ENCODE measurements at places on chromosomes 1 and 21.

- no peak for DNase-seq
Observed at GRCh38 chr1:21325231-21325718, 35.0 kb upstream of the ECE1 start.

DNA sequence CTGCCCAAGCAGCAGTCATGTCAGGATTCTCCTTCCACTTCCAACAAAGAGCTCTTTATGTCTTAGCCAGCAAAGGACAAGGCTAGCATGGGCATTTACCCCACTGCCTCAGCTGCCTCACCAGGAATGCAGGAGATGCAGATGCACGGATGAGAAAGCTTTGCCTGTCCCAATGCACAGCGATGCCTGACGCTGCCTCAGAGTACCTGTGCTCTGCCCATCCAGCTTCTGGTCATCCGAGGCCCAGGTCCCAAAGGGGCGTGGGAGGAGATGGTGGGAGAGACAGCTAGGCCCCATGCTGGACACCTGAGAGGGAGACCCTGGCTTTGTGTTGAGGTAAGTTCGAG, 59.0 kb downstream of the IRF2BP2 start:
- no peak for DNase-seq

DNA sequence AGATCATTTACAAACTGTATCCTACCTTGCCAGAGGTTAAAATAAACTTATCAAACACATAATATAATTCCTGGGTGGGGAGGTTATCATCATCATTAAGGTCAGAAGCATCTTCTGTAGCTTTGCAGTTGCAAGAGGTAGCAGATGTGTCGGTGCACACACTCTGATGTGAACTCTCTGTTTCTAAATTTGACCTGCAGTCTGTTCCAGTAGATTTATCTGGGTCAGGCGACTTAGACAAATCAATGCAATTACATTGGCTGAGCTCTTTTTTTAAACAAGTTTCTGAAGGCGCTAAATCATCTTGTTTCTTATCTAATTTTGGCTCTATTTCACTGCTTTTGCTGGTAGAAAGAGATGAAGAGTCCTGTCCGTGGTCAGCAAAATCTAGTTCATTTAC, 70.4 kb downstream of the PRPF38A start:
- no peak for DNase-seq

GRCh38 chr1:234311414-234311813, 61.8 kb upstream of the COA6 start:
- no peak for DNase-seq

DNA sequence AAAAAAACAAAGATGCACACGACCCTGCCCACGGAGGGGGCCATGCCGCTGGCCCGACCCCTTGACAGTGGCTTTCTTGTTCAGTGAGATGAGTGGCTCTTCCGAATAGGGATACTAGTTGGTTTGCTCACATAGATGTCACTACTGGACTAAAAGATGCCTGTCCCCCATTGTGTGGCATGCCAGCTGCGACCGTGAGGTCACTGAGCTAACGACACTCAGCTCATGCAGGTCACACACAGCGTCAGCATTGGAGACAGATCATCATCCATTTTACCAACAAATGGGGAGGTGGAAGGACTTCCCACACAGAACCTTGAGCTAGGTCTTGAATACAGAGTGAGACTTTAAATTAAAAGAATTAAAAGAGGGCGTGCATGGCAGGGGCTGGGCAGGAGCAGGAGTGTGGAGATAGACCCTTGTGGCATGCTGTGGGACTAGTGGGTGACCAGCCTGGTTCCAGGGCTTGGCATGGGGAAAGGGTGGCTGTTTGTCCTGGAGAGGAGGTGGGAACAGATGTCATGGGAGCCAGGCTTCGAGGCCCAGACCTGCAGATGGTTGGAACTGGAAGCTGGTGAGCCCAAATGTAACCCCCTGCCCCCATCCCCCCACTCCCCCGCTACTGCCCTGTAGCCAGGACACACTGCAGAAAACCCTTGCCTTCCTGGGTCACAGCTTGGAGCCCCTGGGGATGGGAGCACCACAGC, 12.4 kb downstream of the SLC1A7 start:
- DNase-seq: no peak

- peak; percentile 51 for DNase-seq
Observed at GRCh38 chr1:156096640-156097391, 14.6 kb upstream of the MEX3A start.

DNA sequence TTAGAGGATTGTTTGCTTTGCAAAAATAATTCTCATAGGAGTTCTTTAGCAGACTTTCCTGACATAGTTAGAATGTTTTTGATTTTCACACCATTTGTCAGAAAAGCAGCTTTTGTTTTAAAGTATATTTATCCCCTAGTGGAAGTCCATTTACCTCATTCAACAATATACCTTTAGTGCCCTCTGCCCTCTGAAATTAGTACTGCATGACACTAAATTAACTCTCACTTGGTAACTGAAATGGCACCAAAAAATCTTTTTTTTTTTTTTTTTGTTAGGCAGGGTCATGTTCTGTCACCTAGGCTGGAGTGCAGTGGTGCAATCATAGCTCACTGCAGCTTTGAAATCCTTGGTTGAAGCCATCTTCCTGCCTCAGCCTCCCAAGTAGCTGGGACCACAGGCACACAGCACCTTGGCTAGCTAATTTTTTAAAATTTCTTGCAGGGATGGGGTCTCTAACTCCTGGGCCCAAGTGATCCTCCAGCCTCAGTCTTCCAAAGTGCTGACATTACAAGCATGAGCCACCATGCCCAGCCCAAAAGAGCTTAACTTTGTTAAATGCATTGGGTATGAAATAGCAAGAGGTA, 13.6 kb downstream of the LRRC42 start:
- no peak for DNase-seq

- DNase-seq: no peak
Observed at GRCh38 chr21:28148400-28149064, 844.1 kb downstream of the LTN1 start.

- DNase-seq: peak; percentile 61
Observed at GRCh38 chr1:220487297-220487820, 40.6 kb upstream of the MARK1 start.

GRCh38 chr1:45200906-45201500, 5.4 kb downstream of the ZSWIM5 start:
- no peak for DNase-seq

- no peak for DNase-seq
Observed at GRCh38 chr1:246789454-246790339, 65.5 kb downstream of the SCCPDH start.

DNA sequence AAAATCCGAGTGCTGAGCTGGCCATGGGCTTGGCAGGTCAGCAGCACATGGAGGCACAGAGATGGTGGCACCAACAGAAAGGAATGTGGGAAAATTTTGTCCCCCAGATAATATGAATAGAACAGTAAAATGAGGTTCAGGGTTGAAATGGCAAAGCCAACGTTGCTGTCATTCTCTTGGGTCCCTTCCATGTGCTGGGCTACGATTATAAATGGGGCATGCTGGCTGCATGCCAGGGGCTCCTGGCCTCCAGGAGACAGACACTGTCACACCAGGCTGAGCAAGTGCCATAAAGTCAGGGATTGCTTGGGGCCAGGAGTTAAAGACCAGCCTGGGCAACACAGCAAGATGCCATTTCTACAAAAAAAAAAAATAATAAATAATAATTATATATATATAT, 77.1 kb downstream of the TOMM20 start:
- DNase-seq: peak; percentile 23

- no peak for DNase-seq
Observed at GRCh38 chr1:161935264-161935663, 88.4 kb downstream of the OLFML2B start.

- no peak for DNase-seq
Observed at GRCh38 chr1:228156515-228156881, 6.8 kb downstream of the GJC2 start.

DNA sequence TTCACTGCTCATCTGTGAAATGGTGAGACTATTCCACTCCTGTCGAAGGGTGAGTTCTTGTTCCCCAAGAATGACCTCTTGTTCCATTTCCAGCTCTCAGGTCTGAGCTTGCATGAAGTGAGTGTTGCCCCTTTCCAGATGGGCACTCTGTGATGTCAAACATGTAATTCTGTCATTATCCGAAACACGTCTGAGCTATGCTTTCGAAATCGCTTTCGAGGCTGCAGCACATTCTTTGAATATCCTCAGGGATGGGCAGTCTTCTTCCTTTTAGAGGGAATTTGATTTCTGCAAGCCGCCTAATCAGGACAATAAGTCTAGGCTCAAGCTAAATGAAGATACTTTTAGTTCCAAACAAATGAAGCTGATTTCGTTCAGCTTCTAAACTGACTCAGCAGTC, 15.1 kb downstream of the NFASC start:
- DNase-seq: no peak

All from NCI-H1105 (cell line).